ENCODE measurements at places on chromosomes 11 and 22.

DNA sequence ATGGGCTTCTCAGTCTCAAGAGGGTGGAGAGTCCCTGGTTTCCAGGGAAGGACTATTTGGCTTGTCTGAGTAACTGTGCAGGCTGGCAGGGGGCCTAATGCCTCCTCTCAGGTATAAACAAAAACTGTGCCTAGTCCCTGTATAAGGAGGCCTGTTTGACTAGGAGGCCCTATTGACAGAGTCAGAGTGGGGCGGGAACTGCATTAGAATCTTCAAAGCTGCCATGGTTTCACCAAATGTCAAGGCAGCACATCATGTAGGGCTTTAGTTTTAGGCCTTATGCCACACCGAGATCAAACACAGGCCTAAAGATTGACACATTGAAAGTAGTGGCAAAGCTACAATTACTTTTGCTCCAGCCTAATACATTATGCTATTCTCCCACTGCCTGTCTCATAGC lies 611.5 kb upstream of the B3GAT1 start:
- DNase-seq: no peak

GRCh38 chr11:16114431-16114830 lies 241.9 kb downstream of the SOX6 start:
- DNase-seq: no peak

GRCh38 chr11:93279851-93280347 lies 50.6 kb upstream of the DEUP1 start:
- DNase-seq: no peak

DNA sequence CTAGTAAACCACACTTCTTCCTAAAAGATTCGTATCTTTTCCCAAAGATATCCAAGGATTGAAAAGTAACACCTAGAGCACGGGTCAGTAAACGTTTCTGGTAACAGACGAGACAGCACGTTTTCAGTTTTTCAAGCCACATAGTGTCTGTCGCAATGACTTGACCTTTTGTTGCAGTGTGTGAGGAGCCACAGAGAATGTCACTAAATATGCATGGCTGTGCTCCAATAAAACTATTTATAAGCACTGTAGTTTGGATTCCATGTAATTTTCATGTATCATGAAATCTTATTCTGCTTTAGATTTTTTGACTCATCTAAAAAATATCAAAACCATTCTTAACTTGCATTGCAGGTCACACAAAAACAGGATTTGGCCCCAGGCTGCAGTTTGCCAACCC lies 18.3 kb upstream of the MICAL3 start:
- peak; percentile 49 for DNase-seq

- no peak for DNase-seq
These were observed 1.7 kb downstream of the UVRAG start for GRCh38 chr11:75816561-75817239.

DNA sequence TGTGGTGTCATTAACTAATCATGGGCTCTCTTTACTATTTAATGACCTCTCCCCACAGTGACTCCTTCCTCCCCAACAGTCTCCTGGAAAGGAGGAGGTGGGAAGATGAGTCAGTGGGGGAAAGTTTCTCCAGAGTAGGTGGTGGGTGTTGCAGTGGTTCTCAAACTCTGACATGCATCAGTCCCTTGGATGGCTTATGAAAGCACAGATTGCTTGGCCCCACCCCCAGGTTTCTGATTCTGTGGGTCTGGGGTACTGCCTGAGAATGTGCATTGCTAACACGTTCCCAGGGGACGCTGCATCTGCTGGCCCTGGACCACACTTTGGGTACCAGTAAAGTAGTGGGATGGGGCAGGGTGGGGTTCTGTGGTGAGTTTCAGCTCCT lies 9.8 kb downstream of the CD82 start:
- DNase-seq: peak; percentile 35

DNA sequence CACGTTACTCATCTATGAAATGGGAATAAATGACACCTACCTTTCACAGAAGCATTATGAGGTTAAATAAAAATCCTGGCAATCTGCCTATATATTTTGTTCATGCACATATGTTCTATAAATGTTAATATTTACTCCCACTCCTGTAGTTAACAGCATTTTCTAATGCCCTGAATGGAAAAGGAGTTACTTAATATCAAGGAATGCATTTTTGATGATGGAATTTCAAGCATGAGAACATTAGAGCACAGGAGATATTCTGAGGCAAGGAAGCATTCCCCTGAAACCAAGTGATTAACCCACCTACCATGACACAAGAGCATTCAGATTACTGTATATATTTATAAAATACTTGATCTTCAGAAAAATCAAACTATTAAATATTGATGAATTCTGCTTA lies 102.1 kb downstream of the ARHGAP32 start:
- no peak for DNase-seq

- DNase-seq: no peak
These were observed 5.8 kb upstream of the CEP295 start for GRCh38 chr11:93655581-93656255.

- DNase-seq: peak; percentile 82
These were observed 264.4 kb downstream of the DDX10 start for GRCh38 chr11:108929241-108929640.

GRCh38 chr11:93939084-93939760 lies 81.9 kb upstream of the HEPHL1 start:
- no peak for DNase-seq

- no peak for DNase-seq
These were observed 53.1 kb downstream of the SHANK2 start for GRCh38 chr11:71199226-71199820.

All from BJ (cell line).